ENCODE measurements at places on chromosomes 4 and X.

DNA sequence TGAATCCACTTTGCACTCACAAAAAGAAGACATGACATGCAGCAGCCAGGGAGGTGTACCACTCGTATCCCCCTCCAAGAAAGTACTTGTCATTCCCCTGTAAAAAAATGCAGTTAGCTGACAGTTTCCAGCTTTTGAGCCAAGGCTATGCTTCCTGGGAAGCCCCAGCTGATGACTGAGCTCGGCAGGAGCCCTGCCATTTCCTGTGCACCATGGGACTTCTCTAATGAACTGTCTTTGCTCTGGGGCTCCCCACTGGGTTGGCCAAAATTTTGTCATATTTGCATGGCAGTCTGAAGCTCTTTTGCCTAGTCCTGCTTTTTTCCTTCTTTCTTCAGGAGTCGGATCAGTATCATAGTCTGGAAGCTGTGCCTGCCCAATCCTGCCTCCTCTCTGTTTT lies 104.5 kb upstream of the MAOA start:
- H3K36me3 ChIP-seq, result no peaks in the 10 kb centered on the region
- H3K4me3 ChIP-seq, result no peak overlapping the region
- DNase-seq, result no peak
- no peaks in the 10 kb centered on the region for H3K4me1 ChIP-seq

DNA sequence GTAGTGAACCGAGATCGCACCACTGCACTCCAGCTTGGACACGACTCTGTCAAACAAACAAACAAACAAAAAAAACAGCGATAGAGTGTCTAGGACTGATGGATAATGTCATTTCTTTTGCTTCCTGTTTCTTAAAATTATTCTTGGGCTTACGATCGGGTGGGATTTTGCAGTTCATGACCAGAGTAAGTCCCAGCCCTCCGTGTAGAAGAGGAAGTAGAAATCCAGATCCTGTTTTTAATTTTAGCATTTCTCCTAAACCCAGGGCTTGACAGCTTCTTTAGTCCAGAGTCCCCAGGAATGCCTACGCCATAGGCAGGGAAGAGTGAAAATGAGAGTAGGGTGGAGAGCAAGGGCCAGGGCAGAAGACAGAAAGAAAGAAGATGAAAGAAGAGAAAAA lies 94.3 kb downstream of the HPRT1 start:
- H3K4me3 ChIP-seq, result no peak overlapping the region
- H3K27ac ChIP-seq, result no peak overlapping the region
- peaks cover 5% of the 10 kb centered on the region for H3K4me1 ChIP-seq
- no peaks in the 10 kb centered on the region for H3K27me3 ChIP-seq

DNA sequence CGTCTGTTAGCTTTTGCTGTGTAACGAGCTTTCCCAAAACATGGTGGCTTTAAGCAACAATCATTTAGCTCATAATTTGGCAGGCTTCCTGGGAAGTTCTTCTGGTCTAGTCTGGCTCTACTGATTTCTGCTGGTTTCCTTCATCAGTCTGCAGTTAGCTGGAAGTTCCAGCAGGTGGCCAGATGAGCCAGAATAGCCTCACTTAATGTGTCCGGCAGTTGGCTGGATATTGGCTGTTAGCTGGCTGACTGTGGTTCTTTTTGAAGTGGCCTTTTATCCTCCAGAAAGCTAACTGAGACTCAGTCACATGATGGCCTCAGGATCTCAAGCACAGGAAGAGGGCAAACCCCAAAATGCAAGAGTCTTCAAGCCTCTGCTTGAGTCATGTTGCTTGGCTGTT lies 34.9 kb downstream of the FTHL17 start:
- DNase-seq, result no peak
- H3K4me1 ChIP-seq, result no peaks in the 10 kb centered on the region
- H3K27me3 ChIP-seq, result no peaks in the 10 kb centered on the region
- no peak overlapping the region for H3K27ac ChIP-seq
- H3K36me3 ChIP-seq, result no peaks in the 10 kb centered on the region
- H3K4me3 ChIP-seq, result no peak overlapping the region

- no peaks in the 10 kb centered on the region for H3K27me3 ChIP-seq
- DNase-seq, result no peak
- no peaks in the 10 kb centered on the region for H3K4me1 ChIP-seq
- no peaks in the 10 kb centered on the region for H3K36me3 ChIP-seq
These were observed 179.7 kb upstream of the PRPS2 start for GRCh38 chrX:12611471-12611870.

DNA sequence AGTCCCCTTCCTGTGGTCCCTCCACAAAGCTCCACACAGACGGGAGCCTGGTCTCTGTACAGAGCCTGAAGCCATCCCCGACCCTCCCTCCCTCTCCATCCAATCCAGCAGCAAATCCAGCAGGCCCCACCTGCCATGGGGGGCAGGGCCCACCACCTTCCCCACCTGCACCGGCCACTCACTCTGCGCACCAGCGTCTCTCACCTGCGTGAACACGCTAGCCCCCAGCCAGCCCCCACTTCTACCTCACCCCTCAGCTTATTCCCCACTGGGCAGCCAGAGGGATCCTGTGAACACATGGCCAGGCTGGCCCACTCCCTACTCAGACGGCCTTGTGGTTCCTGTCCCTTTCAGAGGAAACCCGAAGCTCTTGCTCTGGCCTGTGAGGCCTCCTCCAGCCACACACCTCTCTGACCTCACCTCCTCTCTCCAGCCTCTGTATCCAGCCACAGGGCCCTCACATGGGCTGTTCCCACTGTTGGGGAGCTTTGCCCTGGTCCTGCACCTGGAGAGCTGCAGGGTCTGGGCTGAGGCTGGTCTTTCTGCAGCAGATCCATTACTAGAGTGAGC lies 70.9 kb downstream of the WFS1 start:
- H3K27ac ChIP-seq, result no peak overlapping the region
- no peaks in the 10 kb centered on the region for H3K4me1 ChIP-seq
- H3K36me3 ChIP-seq, result no peaks in the 10 kb centered on the region
- H3K27me3 ChIP-seq, result peaks cover 2% of the 10 kb centered on the region
- DNase-seq, result no peak

DNA sequence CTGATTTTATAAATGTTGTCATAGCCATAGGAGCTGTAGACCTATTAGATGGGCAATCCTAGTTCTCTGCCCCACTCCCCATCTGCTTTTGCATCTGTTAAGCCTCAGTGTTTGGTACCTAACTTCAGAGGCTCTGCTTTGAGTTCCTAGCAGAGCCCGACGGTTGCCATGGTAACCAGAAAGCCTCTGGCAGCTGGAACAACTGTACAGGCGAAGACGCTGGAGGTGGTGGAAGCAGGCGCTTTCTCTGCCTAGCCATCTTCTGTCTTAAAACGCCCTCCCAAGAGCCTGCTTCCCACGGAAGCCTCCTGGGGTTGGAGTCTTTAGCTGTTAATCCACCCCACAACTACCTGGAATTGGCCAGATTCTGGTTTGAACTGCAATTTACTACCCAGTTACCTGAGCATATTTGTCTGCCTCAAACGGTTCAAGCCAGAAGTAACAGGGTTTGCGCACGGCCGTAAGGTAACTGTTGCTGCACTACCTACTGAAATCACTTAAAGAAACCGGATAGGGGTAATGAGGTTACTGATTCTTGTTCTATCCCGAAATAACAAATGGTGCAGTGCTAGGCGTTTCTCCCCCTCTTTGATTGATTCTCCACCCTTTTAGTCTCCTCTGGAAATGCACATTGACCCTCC lies 1.0 kb upstream of the GABRG1 start:
- H3K4me1 ChIP-seq, result no peaks in the 10 kb centered on the region
- no peak overlapping the region for H3K27ac ChIP-seq
- no peak overlapping the region for H3K4me3 ChIP-seq
- no peaks in the 10 kb centered on the region for H3K27me3 ChIP-seq
- no peaks in the 10 kb centered on the region for H3K36me3 ChIP-seq
- no peak for DNase-seq

DNA sequence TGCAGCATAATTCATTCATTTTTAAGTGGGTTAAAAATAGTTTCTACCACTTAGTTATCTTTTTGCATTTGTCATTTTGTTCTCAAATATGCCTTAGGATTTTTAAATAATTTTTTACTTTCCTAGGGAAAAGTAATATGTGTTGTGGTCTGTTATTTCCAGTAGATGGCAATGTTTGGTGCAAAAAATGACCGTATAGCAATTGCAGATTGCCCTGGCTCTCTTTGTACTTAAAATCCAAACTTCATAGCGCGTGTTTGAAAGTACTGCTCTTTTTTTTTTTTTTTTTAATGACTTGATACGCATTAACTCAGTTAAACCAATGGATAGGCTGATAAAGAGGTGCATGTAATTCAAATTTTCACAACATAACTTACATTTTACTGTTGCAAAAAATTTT lies 74.4 kb upstream of the RBMX start:
- no peaks in the 10 kb centered on the region for H3K27me3 ChIP-seq
- H3K4me1 ChIP-seq, result peaks cover 4% of the 10 kb centered on the region
- DNase-seq, result no peak
- no peak overlapping the region for H3K4me3 ChIP-seq
- no peak overlapping the region for H3K27ac ChIP-seq

GRCh38 chr4:24369507-24370029 lies 214.8 kb downstream of the DHX15 start:
- H3K27ac ChIP-seq, result no peak overlapping the region
- H3K4me1 ChIP-seq, result no peaks in the 10 kb centered on the region
- H3K4me3 ChIP-seq, result no peak overlapping the region
- no peaks in the 10 kb centered on the region for H3K36me3 ChIP-seq

DNA sequence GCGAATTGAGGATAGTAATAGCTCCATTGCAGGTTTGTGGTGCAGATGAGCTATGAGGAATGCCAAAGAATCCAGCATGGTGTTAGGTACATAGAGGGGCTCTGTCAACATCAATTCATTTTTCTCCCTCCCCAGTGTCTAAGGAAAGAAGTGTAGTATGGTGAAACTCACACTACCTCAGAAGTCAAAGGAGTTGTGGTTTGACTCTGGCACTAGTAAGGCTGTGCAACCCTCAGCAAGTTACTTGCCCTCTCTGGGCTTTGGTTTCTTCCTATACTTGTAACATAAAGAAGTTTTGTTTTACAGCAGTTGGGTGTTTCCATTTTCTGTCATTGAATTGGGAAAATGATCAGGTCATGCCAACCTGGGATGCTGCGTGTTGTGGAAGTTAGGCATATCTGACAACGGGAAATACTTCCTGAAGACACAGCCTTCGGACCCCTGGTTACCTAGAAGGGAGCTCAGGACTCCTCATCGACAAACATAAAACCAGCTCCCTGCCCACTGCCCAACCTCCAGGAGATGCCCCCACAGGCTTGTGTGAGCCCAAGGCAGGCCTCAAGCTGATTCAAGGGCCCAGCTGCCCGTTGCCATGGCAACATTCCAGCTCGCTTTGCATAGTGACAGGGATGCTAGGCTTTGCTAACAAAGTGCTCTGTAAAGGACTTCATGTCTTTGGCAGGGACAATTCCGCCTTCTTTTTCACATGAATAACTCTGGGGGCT lies 71.4 kb downstream of the RTL5 start:
- no peak overlapping the region for H3K4me3 ChIP-seq
- H3K27ac ChIP-seq, result no peak overlapping the region
- no peaks in the 10 kb centered on the region for H3K36me3 ChIP-seq
- H3K4me1 ChIP-seq, result no peaks in the 10 kb centered on the region
- no peaks in the 10 kb centered on the region for H3K27me3 ChIP-seq
- no peak for DNase-seq

Measured in T-cell (primary cell).